IPS DF 19.7 (cell line): ENCODE measurements at places on chromosomes 4 and X.

- DNase-seq, result no peak
Measured at GRCh38 chr4:63742882-63743281, 666.4 kb downstream of the TECRL start.

DNA sequence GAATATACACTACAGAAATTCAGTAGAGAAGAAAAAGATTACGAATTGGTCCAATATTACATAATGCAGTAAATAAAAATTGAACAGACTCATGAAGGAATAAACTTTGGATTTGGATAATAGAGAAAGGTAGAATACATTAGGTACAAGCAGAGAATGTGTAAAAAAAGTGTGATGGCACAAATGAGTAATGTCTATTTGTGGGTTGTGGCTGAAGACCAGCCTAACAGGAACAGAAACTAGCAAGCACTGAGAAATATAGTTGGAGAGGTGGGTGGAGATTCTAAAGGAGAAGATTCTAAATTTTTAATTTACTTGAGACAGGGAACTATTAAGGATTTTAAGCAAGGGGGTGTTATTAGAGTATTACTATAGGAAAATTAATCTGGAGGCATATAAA lies 15.2 kb upstream of the CLOCK start:
- DNase-seq, result no peak

GRCh38 chrX:127011629-127012028 lies 192.1 kb downstream of the PRR32 start:
- no peak for DNase-seq

DNA sequence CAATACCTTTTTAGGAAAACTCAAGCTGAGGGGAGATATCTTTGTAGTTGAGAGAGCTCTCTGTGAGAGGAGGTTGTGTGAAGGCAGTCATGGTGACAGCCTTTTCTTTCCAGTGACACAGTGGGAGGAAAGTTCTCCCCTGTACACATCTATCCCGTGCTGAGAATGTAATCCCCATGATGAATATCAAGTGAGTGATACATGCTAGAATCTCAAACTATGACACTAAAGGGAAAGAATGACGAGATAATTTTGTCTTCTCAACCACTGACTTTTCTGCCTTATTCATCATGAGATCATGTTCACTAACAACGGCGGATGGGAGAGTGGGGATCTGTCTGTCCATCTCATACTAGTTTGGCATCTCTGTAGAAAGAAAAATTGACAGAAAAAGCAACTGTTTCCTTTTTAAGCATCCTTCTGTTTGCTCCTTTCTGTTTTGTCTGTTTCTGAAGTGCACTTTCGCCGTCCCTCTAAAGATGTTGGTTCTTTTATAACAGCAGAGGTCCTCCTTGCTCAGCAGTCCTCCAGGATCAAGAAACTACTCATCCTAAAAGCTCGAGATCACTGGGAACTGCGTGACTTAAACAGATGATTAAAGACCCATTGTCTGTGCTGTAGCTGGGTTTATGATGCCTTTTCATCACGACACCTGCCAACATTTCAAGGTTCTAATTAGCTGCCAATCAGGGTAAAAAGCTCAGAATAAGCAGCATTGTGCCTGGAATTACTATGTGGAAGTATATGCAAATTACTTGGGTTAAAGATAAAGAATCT lies 137.6 kb downstream of the DCK start:
- no peak for DNase-seq

GRCh38 chrX:155534800-155535199 lies 76.4 kb upstream of the F8A3 start:
- DNase-seq, result no peak

DNA sequence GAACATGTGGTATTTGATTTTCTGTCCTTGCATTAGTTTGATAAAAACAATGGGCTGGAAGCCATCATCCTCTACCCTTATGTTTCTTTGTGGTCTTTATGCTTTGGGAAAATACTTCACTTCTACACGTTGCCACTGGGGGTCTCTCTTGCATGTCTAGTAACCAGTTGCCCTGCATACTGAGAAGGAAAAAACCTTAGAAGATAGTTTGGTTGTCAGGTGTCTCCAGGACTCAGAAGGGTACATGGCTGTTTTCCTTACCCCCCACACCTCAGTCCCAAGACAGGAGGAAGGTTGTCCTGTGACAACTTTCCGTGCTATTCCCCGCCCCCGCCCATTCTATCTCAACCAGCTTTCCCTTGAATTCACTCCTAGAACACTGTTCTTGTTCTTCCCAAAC lies 62.1 kb upstream of the LANCL3 start:
- DNase-seq, result no peak

DNA sequence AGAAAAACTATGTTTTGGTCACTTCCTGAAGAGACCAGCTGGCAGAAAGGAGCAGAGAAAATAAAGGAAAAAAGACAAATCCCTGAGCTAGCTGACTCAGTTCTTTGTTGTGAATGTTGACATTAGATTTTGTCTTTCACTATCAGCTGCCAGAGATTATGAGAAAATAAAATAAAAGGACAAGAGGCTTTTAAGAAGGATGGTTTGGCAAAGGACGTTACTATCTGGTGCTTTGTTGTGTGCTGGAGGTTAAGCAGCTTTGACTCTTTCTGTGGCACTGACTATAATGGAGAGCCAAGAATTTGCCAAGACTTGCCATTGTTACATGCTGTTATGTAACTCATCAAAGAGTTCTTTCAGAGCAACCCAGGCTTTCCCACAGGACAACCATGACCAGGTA lies 12.1 kb downstream of the ASB5 start:
- DNase-seq, result no peak

GRCh38 chr4:82491251-82491960 lies 61.0 kb downstream of the ENOPH1 start:
- DNase-seq, result no peak

DNA sequence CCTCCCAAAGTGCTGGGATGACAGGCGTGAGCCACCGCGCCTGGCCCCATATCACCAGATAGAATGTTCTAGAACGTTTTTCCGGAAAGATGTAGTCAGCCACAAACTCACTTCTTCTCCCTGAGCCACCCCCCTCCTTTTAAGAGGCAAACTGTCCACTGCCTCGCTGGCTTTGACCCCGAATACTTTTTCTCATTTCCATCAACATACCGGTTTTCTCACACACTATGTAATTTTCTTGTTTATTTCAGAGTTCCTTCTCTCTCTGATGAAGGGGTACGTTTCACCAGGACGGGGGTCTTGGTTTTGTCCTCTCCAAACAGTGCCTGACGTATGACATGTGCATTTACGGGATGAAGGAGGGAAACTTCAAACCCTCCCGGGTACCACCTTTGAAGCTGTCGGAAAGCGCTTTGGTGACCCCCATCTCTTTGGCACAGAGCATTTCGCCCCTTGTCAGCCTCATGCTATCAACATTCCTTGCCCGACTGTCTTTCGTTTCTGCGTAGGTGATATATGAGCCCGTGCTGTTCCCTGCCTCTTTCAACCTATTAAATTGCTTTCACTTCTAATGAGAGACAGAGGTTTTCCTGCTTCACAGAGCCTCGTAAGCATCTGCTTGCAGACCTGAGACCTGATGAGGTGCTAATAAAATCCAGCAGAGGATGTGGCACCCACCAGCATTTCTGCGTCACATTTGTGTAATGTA lies 73.8 kb downstream of the CRLF2 start:
- DNase-seq, result no peak

DNA sequence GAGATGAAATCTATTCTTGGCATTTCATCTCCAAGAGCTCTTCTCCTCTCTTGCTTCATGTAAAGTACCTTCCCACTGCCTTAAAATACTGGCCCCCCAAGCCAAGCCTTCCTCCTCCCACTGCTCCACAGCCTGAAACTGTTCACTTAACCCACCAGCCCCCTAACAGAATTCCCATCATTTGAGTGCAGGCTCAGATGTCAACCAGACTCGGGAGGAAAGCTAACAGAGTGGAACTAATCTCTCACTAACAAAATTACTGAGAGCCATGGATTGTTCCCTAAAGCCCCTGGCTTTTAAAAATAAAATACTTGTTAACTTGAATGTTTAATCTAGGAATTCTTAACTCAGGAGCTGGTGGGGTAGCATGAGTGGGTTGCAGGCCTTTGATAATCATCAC lies 7.1 kb upstream of the DCUN1D4 start:
- no peak for DNase-seq
